RCC 7860 (cell line): ENCODE measurements at places on chromosomes 2 and 18.

DNA sequence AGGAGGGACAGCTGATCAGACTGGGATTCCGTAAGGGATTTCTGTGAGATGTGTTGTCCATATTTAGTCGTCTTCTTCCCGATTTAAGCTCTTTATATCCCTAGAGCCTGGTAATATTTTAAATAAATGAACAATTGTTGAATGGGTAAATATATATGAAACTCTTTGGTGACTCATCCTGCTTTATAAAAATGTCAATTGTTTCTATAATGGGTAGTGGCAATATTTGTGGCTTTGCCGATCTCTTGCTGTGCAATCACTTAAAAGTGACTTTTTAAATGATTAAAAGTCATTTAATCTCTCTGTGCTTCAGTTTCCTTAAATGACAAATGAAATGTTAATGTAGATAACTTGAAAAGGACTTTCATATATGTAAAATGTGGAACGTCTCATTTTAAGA lies 339.2 kb downstream of the RNF144A start:
- DNase-seq = no peak

GRCh38 chr2:199704358-199705238 lies 146.4 kb downstream of the FTCDNL1 start:
- no peak for DNase-seq

- DNase-seq = no peak
Observed at GRCh38 chr18:30135938-30136337, 906.6 kb downstream of the DSC3 start.

GRCh38 chr2:221563270-221563985 lies 8.7 kb downstream of the EPHA4 start:
- no peak for DNase-seq

DNA sequence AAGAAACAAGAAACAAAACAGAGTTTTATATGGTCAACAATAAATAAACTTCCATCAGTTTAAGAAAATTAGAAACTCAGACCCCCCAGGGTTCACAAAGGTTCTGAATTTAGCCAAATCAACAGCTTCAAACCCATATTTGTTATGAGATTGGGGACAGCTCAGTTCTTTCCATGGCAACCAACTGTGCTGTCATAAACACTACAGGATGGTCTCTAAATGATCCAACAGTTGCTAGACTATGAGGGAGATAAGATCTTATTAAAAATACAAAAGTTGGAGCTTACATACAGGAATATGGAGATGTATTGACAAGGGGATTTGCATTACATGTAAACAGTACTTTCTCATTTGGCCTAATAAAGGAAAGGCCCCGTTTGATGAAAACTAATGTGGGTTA lies 154.6 kb upstream of the CTAGE1 start:
- DNase-seq = no peak

DNA sequence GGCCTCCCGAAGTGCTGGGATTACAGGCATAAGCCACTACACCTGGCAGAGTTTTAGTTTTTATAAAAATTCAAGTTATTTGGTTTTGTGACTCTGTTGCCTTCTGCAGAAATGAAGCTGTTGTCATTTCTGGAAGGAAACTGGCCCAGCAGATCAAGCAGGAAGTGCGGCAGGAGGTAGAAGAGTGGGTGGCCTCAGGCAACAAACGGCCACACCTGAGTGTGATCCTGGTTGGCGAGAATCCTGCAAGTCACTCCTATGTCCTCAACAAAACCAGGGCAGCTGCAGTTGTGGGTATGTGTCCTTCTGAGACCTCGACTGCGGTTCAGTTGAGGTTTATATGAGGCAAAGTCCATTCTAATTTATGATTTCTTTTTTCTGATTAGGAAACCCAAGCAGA lies 7.2 kb downstream of the MTHFD2 start:
- DNase-seq = no peak

DNA sequence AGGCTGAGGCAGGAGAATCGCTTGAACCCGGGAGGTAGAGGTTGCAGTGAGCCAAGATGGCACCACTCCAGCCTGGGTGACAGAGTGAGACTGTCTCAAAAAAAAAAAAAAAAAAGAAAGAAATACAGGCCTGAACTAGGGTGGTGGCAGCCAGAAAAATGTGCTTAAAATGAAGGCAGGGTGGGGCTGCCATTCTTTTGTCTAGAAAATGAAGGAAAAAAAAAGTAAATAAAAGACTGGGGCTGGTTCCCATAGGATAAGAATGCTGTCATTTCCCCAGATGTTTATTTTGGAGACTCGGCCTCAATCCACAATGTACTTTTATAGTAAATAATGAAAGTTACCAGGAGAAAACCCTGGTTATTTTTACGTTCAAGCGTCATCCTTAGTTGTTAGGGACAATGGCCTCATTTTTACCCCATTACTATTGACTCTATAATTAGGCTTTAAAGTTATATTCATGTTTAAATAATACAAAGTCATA lies 58.9 kb downstream of the ATP8B1 start:
- no peak for DNase-seq

DNA sequence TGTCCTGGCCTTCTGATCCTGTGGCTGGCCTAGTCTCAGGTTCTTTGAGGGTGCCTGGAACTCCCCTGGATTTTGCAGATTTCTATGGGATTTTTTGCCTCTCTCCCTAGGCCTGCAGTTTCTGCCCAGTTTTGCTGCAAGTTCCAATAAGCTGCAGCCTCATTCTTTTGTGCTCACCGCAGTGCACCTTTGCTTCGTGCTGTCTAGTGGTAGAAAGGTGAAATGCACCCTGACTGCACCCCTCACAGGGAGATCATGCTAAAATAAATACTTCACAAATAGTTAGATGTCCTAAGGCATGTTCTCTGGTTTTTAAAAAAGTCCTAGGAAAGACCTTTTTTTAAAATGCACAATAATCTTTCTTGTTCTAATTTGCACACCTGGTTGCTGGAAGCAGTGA lies 72.5 kb downstream of the GNAL start:
- DNase-seq = no peak

DNA sequence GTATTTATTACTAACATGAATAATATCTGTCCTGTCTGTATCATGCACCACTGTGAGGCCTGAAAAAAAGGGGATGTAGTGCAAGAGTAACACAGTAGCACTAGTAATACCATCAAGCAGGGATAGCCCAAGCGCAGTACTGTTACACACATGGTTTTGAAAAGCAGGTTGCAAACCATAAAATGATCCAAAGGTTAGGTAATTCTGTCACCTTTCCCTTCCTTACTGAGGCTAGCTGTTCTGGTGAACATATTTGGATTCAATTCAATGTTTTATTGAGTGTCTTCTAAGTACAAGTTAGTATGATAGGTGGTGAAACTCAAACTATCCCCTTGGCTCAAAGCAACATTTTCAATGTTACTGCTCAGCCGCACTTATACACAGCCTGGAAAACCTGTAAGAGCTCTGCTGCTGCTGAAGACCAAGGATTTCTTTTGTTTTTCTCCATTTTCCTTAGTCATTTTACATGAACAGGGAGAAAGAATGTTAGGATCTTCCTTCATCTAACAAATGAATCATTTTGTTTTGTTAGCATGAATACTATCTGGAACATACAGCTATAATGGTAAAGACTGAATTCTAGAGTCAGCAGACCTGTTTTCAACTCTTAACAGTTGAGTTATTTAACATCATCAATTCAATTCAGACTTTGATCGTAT lies 102.5 kb upstream of the ITPRID2 start:
- DNase-seq = no peak

- DNase-seq = no peak
Observed at GRCh38 chr2:20450201-20450999, 3.5 kb downstream of the RHOB start.

- DNase-seq = no peak
Observed at GRCh38 chr18:29749704-29750103, 1292.8 kb downstream of the DSC3 start.

- peak; percentile 37 for DNase-seq
Observed at GRCh38 chr2:135701442-135701841, 40.2 kb upstream of the UBXN4 start.

- peak; percentile 26 for DNase-seq
Observed at GRCh38 chr2:96554293-96555145, 18.0 kb downstream of the ARID5A start.

- no peak for DNase-seq
Observed at GRCh38 chr2:74039611-74040010, 54.9 kb downstream of the TET3 start.

GRCh38 chr2:216508229-216508628 lies 9.6 kb downstream of the RPL37A start:
- DNase-seq = no peak

- no peak for DNase-seq
Observed at GRCh38 chr2:26148501-26148900, 24.4 kb upstream of the GAREM2 start.

DNA sequence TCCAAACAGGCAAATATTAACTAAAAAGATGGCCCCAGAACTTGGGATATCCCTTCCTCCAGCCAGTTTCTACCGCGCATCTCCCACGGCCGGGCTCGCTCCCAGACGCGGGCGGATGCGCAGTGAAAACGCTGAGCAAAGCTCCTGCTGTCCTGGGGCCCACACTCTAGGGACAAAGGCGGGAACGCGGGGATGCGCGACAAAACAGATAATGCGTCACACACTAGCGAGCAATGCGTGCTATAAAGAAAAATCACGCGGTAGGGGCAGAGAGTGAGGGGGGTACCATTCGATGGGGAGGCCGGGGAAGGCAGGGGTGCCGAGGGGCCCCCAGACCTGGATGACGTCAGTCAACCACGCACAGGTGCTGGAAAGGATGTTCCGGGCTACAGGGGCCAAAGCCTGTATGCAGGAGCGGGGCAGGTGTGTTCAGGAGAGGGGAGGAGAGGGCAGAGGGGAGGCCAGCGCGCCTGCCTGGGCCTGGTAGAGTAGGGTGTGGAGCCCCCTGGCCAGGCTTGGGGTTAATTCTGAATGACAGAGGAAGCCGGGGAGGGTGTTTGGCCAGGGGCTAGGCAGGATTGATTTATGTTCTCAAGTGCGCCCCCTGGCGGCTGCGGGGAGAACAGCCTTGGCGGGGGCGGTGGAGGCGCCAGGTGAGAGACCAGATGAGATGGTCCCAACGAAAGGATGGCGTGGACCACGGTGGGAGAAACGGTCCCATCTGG lies 14.9 kb upstream of the ITM2C start:
- DNase-seq = no peak

GRCh38 chr18:12518326-12518725 lies 110.6 kb downstream of the PRELID3A start:
- DNase-seq = no peak

DNA sequence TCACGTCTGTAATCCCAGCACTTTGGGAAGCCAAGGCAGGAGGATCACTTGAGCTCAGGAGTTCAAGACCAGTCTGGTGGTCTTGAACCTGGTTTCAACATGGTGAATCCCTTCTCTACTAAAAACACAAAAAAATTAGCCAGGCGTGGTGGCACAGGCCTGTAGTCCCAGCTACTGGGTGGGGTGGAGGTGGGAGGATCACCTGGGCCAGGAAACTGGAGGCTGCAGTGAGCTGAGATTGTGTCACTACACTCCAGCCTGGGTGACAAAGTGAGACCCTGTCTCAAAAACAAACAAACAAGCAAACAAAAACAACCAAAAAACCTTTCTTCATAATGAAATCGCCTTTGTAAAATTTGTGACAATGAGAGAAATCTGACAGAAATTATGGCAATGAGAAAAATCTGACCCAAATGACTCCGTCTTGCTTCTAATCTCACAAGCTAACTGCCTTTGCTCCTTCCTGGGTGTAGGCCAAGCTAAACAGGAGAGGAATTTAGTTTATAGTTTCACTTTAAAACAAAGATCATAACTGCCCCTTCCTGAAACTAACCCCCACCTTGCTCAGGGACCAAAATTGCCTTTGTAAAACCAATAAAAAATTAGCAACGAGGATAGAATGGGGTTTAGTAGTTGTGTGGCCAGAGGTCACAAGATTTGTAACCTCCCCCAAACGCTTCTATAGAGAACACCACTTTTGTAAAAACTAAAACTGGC lies 60.7 kb upstream of the KIF5C start:
- DNase-seq = peak; percentile 23

DNA sequence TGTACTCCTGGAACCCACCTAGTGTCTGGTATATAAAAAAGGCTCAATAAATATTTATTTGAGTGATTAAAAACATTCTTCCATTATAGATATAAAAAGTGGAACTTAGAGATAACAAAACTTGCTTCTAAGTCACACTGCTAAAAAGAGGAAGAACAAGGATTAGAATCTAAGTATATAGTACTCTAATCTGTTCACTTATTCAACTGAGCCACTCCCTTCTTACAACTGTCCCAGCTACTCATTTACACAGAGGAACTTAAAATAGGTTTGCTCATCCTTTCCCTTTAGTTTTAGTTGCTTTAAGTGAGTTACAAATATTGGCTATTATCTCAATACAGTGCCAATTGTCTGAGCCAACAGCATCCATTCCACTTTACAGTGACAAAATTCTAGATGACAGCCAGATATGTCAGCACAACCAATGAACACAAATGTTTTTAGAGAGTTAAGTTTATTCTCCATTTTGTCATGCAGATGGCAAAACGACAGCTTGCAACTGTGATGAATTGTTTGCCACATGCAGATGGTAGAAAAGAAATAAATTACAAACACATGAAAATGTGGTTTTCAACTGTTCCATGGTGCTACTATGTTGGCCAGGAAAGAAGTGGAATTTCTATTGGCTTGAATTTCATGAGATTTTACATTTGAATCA lies 280.7 kb upstream of the ZC3H15 start:
- no peak for DNase-seq
